Naive thymus-derived CD8-positive, alpha-beta T cell (primary cell): ENCODE measurements at places on chromosomes 2 and 18. TPM values are rescaled to one million over a fixed set of nuclear protein-coding genes. Genes with fewer than 3 reads are reported as not detected.

- no peak for DNase-seq
These were observed 41.6 kb upstream of the DPP10 start for GRCh38 chr2:114400890-114401289.

DNA sequence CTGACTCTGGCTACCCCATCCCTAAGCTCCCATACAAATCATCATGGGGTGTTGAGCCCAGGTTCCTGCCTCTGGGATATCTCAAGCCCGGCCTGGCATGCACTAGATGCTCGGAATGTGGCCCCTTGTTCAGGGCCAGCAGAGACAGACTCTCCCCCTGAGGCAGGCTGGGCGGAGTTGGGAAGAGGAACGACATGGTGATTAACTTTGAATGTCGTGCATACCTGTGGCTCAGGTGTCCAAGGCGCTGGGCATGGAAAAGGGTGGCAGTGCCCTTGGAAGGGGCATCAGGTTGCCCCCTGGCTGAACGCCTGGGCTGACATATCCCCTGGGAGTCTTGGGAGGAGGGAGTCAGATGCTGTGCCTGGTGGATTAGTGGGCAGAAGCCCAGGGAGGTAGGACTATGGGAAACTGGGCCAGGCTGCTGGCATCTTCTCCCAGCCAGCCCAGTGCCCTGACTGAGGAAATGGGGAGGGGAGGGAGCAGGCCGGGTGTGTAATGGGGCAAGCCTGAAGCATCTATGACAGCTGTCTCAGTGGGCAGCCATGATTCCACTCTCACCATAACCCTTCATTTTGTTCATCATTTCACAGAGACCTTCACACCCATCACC is 57.8 kb upstream of the OTOF start:
- no peak for DNase-seq

DNA sequence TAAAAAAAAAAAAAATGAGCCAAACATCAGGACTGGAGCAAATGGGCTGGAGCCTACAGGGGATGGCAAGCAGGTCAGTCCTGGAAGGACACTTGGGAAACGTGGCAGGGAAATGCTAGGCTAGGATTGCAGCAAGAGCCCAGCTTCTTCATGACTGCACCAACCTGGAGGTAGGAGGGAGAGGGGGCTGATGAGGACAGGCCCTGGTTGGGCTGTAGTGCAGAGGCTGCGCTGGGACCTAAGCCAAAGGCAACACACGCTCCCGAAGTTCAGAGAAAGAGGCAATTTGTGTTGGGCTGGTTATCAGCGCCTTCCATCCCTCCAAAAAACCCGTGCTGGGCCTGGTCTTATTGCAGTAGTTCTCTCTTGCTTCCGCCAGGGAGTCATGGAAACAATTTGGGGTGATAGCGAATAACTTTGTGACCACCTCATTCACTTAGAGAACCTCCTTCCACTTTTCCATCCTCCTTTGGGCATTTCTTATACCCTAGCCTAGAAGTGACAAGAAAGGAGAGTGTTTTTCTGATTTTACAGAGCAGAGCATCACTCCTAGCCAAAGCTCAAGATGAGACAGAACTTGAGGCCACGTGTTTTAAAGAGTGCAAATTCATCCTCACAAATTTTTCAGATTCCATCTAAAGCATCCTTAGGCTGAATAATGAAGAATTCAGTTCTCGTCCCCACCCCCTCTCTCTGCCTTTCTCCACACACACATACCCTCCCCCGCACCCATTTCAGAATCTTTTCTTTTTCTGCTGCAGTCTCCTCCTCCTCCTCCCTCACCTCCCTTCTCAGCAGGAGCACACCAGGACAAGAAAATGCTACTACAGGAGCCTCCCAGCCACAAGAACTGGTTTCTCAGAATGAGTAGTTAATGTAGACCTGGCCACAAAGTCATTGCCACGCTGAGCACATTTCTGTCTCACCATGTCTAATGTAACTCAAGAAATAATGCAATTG is 82.5 kb upstream of the STPG4 start:
- DNase-seq: no peak

- DNase-seq: no peak
These were observed 722 bp downstream of the MAP4K4 start for GRCh38 chr2:101698014-101698843.

Gene SOX11
- not detected for polyA plus RNA-seq

Gene MYL12B
- polyA plus RNA-seq: 828 TPM
